Type B pancreatic cell (in vitro differentiated cells): ENCODE measurements at places on chromosomes 1 and 21. TPM values are rescaled to one million over a fixed set of nuclear protein-coding genes. Genes with fewer than 3 reads are reported as not detected.
A peak's percentile ranks its signal among the peaks of the same experiment; 100 is the strongest.

The SPSB1 gene
- total RNA-seq, result 5.6 and 17.4 TPM in 2 replicates

DNA sequence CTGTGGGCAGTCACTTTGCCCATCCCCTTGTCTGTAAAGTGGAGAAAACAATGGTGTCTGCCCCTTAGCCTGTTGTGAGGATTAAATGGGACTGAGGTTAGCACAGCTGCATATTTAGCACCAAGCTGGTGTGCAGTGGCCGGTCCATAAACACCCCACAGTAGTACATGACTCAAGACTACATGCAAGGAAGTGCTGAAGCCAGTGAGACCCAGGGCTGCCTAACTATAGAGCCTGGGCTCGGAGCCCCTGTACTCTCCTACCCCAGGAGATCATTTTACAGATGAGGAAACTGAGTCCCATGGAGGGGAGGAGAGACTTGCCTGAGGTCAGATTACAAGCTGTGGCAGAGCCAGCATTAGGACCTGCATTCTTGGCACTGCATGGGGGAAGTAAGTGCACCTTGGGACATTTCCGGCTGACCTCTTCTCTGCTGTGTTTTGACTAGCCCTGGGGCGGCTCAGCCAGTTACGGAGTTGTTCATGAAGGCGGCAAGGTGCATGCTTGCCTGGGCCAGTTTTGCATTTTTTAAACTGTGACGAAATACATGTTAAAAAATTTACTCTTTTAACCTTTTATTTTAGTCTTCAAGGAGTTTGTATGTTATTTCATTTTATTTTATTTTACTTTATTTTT is 3.2 kb downstream of the SERINC2 start:
- DNase-seq, result no peak

The LCE2A gene
- total RNA-seq, result not detected in 2 replicates

GRCh38 chr21:40568807-40569206 is 278.2 kb downstream of the DSCAM start:
- no peak for DNase-seq

GRCh38 chr1:6578624-6579373 is 995 bp upstream of the ZBTB48 start:
- no peak for DNase-seq

DNA sequence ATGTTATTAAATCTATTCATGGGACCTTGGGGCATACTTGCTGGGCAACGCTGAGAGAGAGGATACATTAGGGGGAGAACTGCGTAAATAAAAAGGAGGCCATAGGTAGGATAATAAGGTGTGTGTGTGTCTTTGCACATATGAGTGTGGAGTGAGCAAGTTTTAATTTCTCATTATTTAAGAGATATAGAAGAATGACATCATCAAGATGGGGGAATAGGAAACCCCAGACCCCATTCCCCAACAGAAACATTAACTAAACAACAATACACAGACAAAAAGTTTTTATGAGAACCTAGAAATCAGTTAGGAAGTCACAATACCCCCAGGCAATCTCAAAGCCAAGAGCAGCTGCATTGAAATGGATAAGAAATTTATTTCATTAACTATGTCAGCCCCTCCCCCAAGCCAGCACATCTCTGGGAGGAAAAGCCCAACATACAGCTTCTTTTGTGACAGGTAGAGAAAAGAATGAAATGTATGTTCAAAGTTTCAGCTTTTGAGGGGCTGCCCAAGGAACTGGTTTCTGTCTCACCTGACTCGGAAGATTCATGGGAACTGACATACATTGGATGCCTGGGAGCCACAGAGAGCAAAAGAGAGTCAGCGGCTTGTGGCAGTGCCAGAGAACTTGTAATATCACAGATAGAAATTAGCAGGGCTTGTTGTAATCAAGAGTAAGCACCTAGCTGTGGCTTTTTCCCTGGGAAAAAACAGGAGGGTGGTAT is 234.3 kb upstream of the NFIA start:
- DNase-seq, result no peak

GRCh38 chr1:29166291-29166878 is 15.3 kb downstream of the SRSF4 start:
- peak; percentile 34 for DNase-seq

- no peak for DNase-seq
These were observed 54.0 kb upstream of the LRP8 start for GRCh38 chr1:53381790-53382401.

The RXFP4 gene
- not detected in 2 replicates for total RNA-seq

The PADI3 gene
- not detected in 2 replicates for total RNA-seq

DNA sequence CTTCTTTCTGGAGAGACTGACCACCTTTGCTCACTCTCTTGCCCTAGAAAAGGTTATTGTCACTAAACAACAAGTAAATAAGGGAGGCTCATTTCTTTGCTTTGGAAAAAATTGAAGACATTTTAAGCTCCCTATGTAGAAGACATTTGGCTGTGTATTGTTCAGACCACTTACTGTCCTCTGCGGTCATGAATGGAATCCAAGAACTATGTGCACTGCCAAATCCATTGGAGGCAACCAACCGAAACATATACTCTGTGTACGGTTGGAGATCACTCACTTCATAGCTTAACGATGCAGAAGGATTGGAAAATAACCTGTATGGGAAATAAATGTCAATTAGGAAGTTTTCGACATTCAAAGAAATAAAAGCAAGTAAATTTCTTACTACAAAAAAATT is 332.8 kb downstream of the KCTD3 start:
- no peak for DNase-seq

The CENPS gene
- 17.8 and 24.7 TPM in 2 replicates for total RNA-seq

DNA sequence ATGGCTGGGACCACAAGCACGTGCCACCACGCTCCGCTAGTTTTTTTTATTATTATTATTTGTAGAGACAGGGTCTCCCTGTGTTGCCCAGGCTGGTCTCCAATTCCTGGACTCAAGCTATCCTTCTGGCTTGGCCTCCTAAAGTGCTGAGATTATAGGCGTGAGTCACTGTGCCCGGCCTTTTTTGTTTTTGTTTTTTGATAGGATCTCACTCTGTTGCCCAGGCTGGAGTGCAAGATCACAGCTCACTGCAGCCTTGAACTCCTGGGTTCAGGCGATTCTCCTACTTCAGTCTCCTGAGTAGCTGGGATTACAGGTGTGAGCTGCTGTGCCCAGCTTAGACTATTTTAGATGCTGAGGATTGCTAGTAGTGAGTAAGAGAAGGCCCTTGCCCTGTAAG is 11.8 kb upstream of the RNF11 start:
- DNase-seq, result no peak

DNA sequence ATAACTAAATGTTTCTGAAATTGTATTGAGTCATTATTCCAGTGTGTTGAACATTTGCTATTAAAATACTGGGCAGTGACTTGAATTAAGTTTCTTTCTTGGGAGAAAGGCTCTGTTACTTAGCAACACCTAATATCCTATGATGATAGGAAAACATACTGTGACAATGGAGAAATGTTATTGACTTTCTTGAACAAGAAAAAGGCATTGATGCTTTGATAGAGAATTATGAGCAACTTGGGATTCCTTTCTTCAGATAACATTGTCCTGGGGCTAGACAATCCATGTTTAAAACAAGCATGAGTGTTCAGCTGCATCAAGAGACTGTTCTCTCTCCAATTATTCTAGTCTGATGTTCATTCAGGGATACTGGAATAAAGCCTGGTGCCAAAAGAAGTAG is 215.9 kb upstream of the L1TD1 start:
- DNase-seq, result no peak

DNA sequence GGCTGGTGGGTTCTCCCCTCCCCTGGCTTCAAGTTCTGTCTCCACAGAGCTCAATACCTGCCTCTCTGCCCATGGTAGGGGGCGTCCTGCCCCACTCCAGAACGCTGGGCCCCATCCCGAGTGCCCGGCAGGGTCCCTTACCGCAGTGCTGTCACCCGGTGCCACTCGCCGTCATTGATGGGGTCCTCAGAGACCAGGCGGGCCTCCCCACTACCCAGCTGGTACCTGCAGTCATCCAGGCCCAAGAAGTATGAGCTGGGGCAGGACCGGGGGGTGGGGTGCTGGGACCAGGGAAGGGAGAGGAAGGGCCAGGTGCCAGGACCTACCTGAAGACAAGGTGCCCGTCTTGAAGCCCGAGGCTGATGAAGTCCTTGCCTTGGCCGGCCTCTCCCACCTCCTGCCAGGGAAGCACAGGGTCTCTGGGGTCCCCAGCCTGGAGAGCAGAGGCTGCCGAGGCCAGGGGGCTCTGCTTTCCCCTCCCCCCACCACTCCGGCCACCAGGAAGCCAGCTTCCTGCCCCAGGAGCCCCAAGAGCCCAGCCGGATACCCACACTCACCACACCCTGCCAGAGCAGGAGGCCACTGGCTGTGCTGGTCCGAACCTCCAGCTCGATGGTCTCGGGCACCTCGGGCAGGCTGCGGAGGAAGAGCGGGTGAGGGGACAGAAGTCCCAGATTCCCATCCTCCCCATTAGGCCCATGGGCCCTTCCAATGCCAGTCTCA is 12.1 kb downstream of the LDLRAD2 start:
- no peak for DNase-seq

The RYR2 gene
- 0.58 and 1.0 TPM in 2 replicates for total RNA-seq

GRCh38 chr1:221608835-221609320 is 133.0 kb downstream of the DUSP10 start:
- no peak for DNase-seq
